GM19239 (cell line): ENCODE measurements at places on chromosomes 5 and 9.

- DNase-seq = no peak
These were observed 58.6 kb upstream of the RANBP3L start for GRCh38 chr5:36360307-36360706.

- no peak for DNase-seq
These were observed 147.2 kb downstream of the PCSK5 start for GRCh38 chr9:76037587-76038225.

GRCh38 chr9:72306761-72307160 is 58.2 kb downstream of the ZFAND5 start:
- DNase-seq = no peak

- no peak for DNase-seq
These were observed 9.6 kb downstream of the SLCO4C1 start for GRCh38 chr5:102286476-102286875.

DNA sequence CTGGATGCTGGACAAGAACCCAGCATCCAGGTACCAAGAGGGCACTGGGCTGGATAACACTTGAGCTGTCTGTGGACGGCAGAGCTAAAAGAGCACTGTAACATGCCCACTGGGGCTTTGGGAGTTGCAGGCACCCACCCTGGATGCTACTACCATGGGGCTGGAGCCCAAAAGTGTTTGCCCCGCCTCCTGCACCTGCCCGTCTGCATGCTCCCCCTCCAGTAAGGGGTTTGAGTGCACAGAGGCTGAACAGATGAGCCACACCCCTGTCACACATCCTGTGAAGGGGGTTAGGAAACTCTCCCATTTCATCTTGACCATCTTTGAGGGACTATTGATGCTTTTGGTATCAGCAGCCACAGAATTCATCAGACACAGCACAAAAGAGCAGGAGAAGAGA is 69.0 kb downstream of the LIX1 start:
- no peak for DNase-seq
